ENCODE measurements at places on chromosomes 3 and 15.

DNA sequence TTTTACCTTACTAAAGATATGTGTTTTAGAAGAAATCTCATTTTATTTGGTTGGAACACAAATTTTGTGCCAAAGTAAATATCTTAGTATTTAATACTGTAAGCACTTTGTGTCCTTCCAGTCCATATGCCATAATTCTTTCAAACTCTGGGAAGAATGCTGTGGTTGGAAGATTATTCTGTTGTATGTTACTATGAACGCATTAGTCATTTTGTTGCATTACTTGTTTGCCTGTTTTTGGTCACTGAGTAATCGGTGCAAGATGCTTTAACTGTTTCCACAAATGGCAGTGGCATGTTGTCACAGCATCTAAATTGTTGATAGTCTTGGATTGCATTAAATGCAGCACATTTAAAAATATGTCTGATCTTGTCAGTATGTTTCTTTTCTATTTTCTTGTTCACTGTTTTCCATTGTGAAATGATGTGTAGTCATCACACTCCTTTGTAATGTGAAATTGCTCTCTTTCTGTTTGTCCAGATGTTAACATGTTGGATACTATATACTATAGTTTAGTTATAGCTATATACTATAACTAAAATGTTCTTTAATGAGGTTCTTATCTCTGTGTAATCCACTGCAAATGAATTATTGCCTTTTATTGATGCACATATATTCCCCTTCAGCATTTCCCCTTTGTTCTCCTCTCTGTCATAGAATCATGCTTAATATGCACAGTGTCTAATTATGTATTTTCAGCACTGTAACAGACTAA, 89.9 kb upstream of the FLNB start:
- DNase-seq = peak; percentile 27

- DNase-seq = no peak
These were observed 125.0 kb downstream of the ANO10 start for GRCh38 chr3:43496740-43497375.

- DNase-seq = no peak
These were observed 86.0 kb downstream of the ECT2 start for GRCh38 chr3:172836390-172836997.

- no peak for DNase-seq
These were observed 5.0 kb upstream of the CCR9 start for GRCh38 chr3:45881078-45882022.

GRCh38 chr15:48628832-48629231, 16.7 kb downstream of the FBN1 start:
- no peak for DNase-seq

DNA sequence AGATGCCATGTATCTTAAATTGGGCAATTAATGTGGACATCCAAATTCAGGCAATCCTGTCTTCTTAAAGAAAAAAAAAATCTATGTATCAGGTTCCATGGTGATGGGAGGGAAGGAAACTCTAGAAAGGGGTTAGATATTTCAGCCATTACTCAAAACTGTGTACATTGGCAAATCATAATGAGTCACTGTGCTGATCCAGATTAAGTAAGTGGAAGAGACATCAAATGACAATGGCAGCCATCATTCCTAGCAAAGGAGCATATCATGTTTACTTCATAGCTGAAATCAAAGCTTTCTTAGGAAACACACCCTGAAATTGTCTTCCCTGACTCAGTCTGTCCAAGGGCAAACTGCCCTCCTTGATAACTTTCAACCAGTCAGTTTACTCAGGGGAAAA, 713.3 kb upstream of the GBE1 start:
- DNase-seq = peak; percentile 81
